ENCODE measurements at places on chromosomes 4 and X.

DNA sequence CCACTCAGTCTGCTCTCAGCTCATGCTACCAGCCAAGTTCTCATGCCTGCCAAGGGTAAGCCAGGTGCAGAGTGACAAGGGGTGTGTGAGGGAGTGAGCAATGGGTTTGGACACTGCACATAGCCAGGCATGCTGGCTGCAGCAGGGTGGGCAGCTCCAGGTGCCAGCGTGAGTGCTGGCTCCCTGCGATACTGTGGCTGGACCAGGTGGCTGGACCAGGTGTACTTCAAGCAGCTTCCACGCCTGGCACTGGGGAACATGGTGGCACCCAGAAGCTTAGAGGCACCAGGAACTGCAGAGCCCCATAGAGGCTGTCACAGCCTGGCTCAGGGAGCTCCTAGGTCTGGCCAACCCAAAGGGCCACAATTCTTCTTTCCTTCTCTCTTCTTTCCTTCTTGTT lies 234.9 kb upstream of the GIMD1 start:
- DNase-seq, result no peak

DNA sequence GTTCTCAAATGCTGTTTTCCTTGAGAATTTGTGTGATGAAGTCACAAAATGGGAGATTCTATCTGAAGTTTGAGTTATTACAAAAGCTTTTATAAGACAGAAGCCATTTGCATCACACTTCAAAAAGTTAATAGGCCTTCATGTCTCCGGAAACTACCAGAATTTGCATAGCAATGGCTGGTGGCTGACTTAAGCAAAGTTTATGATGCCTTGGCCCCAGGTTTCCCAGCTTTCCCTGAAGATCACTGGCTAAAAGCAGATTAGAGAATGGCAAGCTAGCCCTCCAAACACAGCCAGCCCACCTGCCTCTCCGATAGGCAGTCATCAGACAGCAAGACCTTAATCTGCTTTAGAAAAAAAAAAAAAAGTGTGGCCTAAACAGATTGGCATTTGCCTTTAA lies 197.8 kb downstream of the HS3ST1 start:
- DNase-seq, result no peak

GRCh38 chr4:119982756-119983155 lies 83.9 kb downstream of the MAD2L1 start:
- DNase-seq, result no peak

DNA sequence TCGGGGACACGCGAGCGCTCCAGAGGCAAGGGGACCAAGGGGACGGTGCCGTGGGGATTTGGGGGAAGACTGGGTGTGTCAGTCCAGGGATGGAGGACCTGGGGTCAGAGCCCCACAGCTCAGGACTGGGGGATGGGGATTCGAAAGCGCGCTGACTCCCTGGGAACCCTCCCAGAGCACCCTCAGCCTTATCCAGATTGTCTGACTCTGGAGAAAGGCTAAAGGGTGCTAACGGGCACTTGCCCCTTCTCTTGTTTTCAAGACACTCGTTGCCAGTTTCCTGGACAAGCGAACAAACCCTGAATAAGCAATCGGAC lies 1.1 kb downstream of the DOCK11 start:
- no peak for DNase-seq

DNA sequence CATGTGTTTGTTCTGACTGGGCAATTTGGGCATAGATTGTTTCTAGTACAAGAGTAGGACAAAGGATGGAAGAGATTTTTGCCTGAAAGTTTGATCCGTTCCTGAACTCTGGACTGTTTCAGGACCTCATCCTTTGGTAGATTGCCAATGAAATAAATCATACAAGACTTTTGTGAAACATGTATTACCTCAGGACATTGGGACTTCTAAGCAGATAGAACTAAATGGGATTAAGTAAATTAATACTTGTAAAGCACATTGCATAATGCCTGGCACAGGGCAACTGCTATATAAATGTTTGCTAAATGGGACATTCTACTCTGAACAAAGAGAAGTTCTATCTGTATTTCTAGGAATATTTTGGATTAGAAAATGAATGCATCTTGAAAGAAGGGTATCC lies 164.8 kb upstream of the RPS6KA3 start:
- no peak for DNase-seq

GRCh38 chr4:40681600-40681999 lies 51.9 kb upstream of the RBM47 start:
- DNase-seq, result no peak

GRCh38 chr4:140485939-140486338 lies 12.2 kb downstream of the MGAT4D start:
- no peak for DNase-seq

DNA sequence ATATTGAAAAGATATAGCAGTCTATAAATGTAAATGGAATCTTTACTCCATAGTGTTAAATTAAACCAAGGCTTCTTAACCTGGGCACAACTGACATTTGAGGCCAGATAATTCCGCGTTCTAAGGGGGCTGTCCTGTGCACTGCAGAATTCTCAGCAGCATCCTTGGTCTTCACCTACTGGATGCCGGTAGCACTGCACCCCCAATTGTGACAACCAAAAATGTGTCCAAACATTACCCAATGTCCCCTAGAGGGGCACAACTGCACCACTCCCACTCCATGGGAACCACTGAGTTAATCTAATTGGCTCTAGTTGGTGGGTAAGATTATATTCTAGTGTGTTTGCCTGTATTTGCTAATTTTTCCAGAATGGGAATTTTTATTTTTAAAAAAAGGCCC lies 16.6 kb downstream of the AP1S2 start:
- peak; percentile 29 for DNase-seq

GRCh38 chr4:186634591-186635128 lies 79.3 kb upstream of the MTNR1A start:
- DNase-seq, result no peak

DNA sequence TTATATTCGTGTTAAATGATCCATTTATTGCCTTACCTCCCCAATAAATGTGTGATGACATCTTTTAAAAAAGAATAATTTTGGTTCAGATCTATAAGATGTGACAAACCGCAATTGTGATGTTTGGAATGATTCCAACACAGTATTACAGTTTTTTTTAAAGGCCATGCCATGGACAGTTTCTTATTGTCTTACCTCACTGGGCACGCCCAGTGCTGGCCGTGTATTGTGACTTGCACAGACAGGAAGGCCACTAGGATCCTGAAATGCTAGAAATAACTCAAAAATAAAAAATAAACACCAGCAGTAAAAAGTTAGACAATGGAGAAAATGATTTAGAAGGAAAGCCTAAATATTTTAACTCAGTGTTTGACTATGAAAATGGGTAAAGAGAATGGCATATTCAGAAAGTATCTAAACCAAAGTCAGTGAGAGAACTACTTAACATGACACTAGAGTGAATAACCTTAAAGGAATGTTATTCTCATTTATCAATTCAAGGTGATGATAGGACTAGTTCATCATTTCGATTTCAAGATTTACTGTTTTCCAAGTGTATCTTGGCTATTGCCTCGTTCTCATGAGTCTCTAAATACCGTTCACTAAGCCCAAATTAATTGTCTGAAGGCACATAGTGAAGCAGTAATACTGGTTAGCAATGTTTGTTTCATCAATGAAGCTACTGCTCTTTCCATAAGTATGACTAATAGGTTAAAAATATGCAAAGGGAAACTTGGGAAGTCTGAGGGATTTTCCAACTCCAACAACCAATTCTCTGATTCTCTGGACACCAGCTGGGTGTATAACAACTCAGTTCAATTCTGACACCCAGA lies 46.1 kb upstream of the VEGFC start:
- no peak for DNase-seq

DNA sequence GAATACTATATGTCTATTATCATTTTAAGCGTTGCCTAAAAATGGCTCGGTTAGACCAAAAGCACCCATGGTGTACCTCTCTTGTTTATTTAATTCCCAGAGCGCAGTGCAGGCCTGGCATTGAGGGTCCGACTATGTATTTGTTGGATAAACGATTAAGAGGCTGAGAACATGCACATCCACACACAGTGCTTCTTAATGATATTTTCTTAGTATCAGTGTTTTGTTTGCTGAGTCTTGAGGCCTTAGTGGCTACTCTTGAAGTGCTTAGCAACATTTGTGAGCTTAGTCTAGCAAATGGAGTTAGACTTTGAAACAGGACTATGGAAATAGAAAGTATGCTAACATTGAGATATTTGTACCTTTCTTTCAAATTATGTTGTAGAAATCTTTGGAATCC lies 43.7 kb downstream of the CDS1 start:
- DNase-seq, result no peak

- no peak for DNase-seq
These were observed 826.2 kb downstream of the NLGN4X start for GRCh38 chrX:5402461-5402860.

GRCh38 chr4:179165000-179165738 lies 1722.9 kb upstream of the AGA start:
- no peak for DNase-seq

DNA sequence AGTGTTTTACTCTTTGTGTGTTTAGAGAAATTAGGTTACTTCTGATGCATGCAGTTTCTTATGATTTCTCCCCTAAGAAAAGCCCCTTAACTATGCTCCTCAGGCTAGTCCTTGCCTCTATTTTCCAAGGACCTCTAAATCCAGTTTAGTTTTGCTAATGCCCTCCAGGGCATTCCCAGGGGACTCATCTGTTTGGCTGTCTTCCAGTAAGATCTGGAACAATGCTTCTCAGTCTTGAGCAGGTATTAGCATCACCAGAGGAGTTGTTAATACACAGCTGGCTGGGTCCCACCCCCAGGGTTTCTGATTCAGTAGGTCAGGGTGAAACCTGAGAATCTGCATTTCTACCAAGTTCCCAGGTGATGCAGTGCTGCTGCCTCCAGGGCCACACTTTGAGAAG lies 56.9 kb downstream of the OTC start:
- peak; percentile 44 for DNase-seq

- no peak for DNase-seq
These were observed 1.1 kb upstream of the EDNRA start for GRCh38 chr4:147479786-147480185.

DNA sequence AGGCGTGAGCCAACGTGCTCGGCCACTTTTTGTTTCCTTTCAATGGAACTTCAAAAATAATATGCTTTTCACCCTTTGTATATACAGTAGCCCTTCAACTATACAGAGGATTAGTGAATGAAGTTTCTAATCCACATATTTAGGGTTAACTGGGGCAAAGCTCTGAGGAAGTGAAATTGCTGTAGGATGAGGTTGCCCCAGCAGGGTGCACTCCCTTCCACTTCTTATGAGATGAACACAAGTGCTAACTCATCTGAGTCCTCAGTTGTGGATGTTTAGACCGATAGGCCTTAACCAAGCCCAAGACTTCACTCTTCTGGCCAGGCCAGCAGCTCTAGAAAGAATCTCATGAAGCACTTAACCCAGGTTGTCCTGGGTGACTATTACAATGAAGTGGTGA lies 29.1 kb upstream of the CT55 start:
- DNase-seq, result no peak

DNA sequence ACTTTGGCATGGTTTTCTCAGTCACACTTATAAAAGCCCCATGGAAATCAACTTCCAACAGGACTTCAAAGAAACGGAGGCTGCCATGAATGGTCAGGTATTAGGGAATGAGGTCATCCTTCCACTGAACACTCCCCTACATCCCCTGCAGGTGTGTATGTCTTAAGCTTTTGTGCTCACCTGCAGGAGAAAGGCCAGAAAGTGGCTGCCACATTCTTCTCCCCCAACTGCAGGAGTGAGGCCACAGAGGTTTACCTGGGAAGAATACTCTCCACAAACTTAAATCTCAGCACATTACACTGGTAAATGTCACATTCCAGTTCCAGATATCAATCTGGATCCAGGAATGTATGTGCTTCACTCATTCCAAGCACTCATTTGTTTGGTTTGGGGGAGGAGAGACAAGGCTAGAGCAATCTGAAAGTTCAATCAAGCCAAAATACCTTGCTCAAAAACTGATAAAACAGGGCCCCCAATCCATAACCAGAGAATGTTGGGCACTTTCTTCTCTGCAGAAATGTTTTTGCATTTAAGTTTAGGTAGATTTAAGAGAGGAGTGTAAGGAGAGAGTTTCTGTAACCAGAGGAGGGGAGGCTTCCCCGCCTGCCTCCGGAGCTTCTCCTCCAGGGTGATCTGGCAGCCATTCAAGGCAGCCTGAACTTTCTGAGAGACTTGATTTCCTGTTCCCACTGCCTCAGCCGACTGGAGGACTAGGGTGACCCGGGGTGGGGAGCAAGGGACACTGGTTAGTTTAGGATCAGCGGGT lies 15.4 kb downstream of the FAM9C start:
- no peak for DNase-seq

- DNase-seq, result no peak
These were observed 11.1 kb upstream of the GPM6A start for GRCh38 chr4:175823015-175823742.

DNA sequence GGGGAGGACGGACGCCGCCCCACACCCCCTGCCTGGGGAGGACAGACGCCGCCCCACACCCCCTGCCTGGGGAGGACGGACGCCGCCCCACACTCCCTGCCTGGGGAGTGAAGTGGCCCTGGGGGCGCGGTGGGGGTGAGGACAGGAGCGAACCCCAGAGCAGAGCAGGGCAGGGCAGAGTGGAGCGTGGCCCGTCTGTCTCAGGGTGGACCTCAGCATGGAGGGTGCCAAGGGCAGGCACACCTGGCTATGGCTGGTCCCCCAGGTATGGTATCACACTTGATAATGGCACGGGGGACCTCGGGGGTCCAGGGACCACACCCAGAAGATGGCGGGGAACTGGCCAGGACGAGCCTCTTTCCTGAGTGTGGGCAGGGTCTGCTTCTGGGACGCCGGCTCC lies 9.6 kb downstream of the LRPAP1 start:
- DNase-seq, result no peak

DNA sequence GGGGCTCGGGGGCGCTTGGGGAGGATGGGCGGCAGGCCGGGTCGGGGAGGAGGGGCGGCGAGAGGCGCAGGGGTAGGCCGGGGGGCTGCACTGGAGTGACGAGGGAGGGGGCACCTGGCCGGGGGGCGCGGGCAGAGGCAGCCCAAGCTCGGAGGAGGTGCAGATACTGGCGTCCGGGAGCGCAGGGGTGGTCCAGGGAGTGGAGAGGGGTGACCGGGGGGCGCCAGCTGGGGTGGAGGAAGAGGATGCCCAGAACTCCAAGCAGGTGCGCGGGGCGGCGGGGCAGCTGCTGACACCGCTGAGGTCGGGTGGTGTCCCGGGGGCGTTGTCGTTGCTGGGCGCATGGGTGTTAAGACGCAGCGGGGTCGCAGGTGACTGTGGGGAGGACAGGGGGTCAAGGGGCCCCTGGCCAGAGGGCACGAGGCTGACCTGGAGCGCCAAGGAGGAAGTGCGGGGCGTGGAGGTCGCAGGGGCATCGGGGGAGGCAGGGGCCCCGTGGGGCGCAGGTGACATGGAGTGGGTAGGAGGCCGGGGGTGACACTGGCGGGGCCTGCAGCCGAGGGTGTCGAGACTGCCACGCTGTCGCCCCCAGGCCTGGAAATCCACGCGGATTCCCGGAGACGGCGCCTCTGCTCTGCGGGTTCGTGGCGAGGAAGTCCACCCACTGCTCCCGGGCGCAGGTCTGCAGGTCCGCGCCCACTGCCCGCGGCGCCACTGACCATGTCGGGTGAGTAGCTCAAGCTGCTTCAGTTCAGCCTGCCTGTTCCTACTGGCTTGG lies 928 bp downstream of the GYG2 start:
- peak; percentile 18 for DNase-seq

DNA sequence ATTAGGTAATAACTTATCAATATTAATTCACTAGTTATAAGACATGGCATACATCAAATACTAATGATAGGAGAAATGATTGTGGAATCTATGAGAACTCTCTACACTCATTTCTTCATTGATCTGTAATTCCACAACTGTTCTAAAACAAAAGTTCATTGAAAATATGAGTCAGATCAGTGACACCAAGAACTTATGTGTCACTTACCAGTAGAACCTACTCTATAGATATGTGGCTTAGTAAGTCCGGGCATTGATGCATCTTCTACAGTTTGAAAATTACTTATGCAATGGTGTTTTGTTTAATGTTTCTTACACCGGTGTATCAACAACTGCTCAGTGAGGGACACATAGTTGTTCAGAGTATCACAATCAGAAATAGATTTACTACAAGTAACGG lies 520.3 kb downstream of the ARAP2 start:
- no peak for DNase-seq
